Fibroblast of skin of scalp (primary cell): ENCODE measurements at places on chromosomes 4 and X.

GRCh38 chr4:185479507-185479971 lies 8.0 kb upstream of the CCDC110 start:
- no peak for DNase-seq

GRCh38 chr4:17336524-17336961 lies 175.3 kb downstream of the QDPR start:
- no peak for DNase-seq

GRCh38 chr4:101782546-101782945 lies 8.0 kb upstream of the BANK1 start:
- DNase-seq, result no peak

GRCh38 chrX:68710870-68711576 lies 63.6 kb downstream of the STARD8 start:
- peak; percentile 34 for DNase-seq

DNA sequence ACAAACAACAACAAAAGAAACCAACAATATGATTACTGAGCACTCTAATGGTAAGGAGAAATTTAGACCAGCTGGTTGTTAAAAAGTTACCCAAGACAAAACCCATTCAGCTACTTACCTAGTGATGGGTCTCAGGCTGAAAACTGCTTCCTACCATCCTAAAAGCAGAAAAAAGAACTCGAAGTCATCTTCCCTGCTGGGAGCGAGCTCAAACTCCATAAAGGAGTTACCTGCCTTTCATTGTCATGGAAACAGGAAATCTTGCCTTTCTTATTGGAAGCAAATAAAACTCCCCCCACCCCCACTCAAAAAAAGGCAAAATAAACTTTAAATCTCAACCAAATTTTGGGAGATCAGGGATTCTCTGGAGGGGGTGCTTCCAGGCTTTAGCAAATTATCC lies 1478.3 kb downstream of the C4orf33 start:
- DNase-seq, result no peak

GRCh38 chrX:111168314-111168713 lies 72.3 kb downstream of the PAK3 start:
- DNase-seq, result peak; percentile 25
